T-helper 1 cell (primary cell): ENCODE measurements at places on chromosomes 1 and 21.
A peak's percentile ranks its signal among the peaks of the same experiment; 100 is the strongest.

DNA sequence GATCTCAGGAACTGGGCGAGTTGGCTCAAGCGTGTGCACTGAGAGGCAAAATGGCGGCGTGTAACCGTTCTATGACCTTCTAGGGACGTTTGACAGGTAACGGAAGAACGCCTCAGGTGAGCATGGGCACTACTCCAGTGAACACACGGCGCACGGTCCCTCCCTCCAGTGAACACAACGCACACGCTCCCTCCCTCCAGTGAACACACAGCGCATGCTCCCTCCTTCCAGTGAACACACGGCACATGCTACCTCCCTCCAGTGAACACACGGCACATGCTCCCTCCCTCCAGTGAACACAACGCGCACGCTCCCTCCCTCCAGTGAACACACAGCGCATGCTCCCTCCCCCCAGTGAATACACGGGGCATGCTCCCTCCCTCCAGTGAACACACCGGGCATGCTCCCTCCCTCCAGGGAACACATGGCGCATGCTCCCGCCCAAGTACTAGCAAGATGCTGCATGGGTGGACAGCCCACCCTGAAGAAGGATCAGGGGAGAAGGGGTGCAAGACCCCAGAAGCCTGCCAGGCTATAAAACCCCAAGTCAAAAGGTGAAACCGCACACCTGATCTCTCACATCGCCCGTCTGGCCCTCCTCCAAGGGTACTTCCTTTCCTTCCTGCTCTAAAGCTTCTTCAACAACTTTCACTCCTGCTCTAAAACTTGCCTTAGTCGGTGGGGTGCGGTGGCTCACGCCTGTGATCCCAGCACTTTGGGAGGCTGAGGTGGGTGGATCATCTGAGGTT is 3.5 kb downstream of the C1orf159 start:
- DNase-seq: no peak

GRCh38 chr1:107000902-107001301 is 55.6 kb upstream of the PRMT6 start:
- DNase-seq: no peak

DNA sequence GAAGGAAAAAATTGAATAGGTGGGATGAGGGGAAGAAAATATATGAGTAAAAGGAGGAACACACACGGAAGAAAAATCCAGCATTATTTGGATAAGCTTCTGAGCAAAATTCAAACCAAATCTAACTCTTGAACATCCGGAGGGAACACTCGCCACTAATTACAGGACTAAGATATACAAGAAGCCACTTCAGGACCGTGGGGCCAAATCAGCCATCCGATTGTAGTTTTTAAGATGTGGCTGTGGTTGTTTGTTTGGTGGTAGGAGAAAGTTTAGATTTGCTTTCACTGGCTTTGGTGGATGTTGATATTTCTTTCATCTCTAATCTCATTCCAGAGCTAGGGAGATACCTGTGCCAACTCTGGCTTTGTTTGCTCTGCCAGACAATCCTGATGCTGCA is 43.7 kb upstream of the ADAMTS1 start:
- no peak for DNase-seq

GRCh38 chr1:12140515-12141162 is 26.2 kb upstream of the TNFRSF1B start:
- no peak for DNase-seq

DNA sequence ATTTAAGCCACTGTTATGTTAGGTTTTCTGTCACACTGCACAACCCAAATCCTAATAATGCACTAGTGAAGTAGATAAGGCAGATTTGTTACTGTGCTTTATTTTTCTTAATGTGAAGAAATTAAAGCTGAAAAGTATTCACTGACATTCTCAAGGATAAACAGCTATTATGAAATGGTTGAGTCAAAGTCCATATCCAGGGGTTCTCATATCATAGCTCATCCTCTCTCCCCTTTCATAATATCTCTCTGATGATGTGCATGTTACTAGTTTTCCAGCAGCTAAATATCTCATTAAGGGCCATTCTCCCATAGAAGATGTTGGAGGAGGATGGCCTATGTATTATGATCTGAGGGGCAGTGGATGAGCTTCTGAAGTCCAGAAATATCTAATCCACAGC is 53.6 kb upstream of the CCDC190 start:
- no peak for DNase-seq

- no peak for DNase-seq
These were observed 111.7 kb downstream of the GLUL start for GRCh38 chr1:182279724-182280503.

DNA sequence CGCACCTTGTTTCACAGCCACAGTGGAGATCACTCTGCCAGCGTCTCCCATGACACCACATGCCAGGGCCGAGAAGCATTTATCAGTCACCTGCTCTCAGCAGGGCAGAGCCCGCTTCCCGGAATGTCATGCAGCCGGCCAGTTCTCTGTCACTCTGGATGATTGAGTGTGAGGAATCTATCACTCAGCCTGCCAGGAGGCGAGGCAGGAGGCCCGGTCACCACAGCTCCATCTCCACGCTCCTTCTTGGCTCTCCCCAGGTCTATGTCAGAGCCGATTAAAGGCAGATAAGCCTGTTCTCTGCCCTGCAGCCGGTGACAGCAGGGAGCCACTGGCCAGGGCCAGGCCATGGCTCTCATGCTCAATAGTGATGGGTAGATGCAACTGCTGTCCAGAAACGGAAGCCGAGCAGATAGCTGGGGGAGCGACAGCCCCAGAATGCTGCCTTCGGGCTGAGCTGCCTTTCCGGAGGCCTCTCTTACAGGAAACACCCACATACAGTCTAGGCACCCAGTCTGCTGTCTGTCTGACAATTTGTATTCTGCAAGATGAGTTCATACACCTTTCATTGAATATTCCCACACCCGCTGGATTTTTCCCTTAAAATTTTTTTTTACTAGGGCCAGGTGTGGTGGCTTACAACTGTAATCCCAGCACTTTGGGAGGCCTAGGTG is 64.1 kb downstream of the ACTL8 start:
- DNase-seq: no peak

- peak; percentile 63 for DNase-seq
These were observed 21.9 kb upstream of the PIK3CD start for GRCh38 chr1:9629445-9630201.

DNA sequence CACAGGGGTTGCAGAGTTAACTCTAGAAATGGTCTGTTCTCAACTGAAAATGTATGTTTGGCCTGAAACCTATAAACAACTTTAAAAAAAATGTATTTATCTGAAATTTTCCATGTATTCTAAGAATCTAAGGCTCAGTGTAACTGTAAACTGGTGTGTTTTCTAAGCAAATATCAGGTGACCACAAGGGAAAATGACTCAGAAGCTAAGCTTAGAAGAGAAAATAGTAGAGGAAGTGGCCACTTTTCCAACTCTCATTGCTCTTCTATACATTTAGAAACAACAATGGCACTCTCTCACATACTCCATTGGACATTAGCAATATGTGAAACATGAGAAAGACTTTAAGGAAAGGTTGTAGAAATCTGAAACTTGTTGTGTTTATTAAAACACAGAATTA is 7.5 kb downstream of the TNFSF18 start:
- no peak for DNase-seq

DNA sequence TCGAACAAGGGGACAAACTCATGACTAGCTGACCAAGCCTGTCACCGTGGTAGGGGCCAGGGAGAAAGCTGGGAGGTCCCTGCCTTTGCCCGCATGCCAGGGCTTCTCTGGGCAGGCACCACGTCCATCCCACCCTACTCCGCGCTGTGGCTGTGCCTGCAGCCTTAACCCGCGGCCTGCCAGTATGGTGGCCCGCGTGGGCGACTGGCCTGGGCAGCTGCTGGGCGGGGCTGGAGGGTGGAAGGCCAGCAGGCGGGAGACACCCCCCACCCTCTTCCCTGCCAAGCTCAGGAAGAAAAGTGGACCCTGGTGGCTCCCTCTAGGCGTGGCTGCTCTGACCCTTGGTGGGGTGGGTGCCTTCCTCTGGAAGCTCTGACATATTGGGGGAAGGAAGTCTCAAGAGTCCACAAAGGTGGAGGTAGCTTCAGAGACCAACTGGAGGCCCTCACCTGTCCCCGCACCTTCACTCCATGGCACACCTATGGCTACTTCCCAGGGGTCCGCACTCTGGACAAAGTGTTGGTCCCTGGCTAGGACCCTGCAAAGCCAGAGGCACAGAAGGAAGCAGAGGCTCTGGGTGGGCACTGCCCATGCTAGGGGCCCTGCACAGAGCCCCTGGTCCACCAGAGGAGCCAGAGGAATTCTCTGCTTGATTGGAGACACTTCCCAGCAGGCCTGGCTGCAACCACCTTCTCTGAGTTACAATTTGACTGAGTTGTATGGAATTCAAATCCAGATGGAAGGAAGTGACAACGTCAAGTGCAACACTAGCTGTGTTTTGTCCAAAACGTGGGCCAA is 3.3 kb upstream of the SKI start:
- DNase-seq: no peak

DNA sequence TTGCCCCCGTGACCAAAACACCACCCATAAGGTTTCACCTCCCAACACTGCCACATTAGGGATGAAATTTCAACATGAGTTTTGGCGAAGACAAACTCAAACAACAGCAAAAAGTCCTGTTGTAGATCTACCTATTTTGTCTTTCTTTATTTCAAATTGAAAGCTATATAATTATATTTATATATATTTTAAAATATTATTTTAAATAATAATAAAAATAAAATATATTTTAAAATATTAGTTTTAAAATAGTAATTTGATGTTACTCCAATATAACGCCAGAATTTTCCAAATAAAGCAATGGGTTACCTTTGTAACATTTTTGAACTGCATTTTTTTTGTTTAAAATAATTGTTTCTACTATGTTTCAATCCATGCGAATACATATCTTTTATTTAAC is 263.5 kb upstream of the USP25 start:
- no peak for DNase-seq

DNA sequence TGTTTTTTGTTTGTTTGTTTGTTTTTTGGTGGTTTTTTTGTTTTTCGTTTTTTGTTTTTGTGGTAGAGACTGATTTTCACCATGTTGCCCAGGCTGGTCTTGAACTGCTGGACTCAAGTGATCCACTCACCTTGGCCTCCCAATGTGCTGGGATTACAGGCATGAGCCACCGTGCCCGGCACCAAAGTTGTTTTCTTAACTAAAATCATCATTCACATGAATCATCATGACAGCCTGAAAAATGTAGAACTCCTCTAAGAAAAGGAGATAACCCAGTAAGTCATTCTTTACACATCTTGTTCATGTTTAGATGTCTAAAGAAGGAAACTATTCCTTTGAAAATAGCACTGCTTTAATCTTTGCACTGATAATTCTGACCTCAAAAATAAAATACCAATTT is 37.5 kb downstream of the DISP1 start:
- DNase-seq: no peak

- DNase-seq: no peak
These were observed at the start of gene PLEKHA6 for GRCh38 chr1:204359474-204360255. Gene PLEKHA6, minus strand, starts transcription at chr1:204359929. Its CDS starts 86,202 bp downstream, at chr1:204273727.

- no peak for DNase-seq
These were observed 31.4 kb downstream of the PLPP3 start for GRCh38 chr1:56547977-56548376.

DNA sequence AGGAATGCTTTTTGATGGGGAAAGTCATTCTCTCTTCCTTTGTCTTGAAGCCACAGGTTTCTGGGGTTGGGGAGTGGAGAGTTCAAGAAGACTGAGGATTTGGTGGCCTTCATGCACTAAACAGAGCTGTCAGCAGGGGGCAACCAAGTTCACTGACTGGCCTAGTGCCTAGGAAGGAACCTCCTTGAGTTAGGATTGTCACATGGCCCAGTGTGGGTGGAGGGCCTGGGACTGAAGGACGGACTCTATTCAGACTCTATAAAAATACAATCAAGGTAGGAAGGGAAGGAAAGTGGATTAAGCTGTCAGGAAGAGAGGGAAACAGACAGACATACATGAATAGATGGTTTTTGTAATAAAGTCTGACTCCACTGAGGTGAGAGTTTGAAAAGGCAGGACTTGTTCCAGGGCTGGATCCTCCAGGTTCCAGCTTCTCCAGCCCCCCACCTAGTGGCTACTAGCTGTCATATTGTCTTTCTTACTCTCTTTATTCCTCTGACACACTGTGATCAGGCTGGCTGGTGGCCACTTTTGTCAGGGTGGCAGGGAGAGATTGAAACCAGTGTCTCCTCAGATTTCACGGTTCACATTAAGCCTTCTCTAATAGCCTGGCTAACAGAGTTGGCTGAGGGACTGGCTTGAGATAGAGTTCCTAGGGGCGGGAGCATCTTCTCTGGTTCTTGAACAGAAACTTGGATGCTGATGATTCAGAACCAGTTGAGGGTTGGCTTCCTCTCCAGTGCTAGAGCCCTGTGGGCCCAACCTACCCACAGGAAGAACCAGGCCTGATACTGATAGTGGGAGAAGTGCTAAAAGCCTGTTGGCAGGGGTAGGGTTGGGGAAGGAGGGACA is 4.1 kb upstream of the SH3BGRL3 start:
- DNase-seq: peak; percentile 86

DNA sequence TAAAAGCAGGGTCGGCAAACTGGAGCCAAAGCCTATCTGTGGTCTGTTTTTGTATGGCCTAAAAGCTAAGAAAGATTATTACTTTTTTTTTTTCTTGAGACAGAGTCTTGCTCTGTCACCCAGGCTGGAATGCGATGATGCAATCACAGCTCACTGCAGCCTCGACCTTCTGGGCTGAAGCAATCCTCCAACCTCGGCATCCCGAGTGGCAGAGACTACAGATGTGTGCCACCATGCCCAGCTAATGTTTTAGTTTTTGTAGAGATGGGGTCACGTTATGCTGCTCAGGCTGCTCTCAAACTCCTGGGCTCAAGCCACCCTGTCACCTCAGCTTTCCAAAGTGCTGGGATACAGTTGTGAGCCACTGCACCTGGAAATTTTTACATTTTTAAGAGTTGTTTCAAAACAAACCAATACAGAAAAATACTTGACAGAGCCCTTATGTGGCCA is 6.5 kb upstream of the GLRX2 start:
- no peak for DNase-seq

GRCh38 chr1:33360367-33360766 is 39.5 kb upstream of the A3GALT2 start:
- no peak for DNase-seq

DNA sequence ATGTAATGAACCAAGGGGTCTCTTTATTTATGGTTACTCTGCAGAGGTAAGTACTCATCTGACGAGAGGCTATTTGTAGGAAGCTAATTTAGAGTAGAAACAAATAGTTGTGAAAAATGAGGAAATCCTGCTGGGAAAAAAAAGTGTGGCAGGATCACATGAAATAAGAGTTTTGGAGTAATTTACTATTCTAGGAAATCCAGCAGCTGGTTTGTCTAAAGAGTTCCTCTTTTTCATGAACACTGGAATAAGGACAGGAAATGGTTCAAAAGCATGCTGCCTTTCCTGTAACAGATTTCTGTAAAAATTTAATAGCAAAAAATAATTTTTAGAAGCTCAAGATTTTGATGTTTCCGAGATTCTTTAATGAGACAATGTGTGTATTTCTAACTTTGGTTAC is 177.3 kb downstream of the CHRM3 start:
- DNase-seq: no peak

DNA sequence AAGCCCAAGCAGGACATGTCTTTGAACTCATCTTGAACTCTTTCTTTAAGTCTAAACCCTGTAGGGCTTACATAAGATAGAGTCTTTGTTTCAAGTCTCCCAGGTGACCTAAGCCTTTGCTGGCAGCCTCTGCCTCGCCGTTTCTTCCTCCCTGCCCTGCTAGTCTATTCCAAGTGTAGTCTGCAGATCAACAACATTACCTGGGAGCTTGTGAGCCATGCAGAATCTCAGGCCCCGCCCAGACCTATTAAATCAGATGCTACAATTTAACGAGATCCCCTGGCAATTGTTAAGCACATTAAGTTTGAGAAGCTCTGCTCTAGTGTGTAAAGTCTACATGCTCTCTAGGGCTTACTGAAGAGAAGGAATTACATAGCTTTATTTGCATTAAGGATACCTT is 271.6 kb downstream of the PBX1 start:
- DNase-seq: no peak
